ENCODE measurements at places on chromosomes 7 and 10.

DNA sequence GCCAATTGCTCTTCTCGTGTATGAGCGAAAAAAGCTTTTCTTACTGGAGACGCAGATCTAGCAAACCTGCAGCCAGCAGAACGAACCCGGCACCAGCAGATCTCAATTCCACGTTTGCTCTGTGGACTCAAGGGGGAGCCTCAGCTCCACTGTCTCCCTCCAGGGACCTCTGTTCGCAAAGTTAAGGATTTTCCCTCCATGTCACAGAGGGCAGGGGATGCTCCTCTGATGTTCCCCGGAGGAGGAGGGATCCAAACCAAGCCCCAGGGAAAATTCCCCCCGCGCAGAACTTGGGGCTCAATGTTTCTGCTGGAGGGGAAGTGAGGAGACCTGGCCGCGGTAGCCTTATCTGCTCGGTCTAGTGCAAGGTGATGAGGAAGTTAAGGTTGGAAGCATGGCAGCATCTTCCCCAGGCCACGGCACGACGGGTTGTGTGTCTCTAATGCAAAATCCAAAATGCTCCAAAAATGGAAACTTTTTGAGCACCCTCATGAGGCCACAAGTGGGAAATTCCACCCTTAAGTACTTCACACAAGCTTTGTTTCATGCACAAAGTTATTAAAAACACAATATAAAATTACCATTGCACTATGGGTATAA is 9.0 kb downstream of the IQCE start:
- DNase-seq, result no peak

GRCh38 chr10:24851629-24852028 is 100.8 kb downstream of the PRTFDC1 start:
- no peak for DNase-seq

DNA sequence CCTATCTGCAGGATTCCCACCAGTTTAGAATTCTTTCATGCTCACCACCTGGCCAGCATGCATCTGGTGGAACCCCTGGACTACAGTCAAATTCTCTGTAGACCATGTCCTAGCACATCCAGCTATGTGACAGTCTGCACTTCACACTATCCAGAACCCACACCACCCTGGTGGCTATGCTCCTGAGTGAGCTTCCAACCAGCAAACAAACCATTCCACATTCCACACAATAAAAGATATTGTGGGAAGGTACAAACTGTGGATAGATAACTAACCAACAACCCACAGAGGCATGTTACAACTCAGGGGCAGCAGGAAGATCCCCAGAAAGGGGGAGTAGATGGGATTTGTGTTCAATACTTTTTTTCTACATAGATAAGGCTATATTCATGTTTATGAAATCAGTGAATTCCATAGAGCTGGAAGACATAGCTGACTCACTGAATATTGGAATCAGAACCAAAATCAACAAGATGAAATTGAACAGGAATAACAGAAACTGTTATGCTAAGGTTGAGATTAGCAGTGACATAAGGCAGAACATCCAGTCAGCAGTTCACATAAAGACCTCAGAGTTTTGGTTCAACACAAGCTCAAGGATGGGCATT is 72.5 kb downstream of the LRRC17 start:
- DNase-seq, result no peak

DNA sequence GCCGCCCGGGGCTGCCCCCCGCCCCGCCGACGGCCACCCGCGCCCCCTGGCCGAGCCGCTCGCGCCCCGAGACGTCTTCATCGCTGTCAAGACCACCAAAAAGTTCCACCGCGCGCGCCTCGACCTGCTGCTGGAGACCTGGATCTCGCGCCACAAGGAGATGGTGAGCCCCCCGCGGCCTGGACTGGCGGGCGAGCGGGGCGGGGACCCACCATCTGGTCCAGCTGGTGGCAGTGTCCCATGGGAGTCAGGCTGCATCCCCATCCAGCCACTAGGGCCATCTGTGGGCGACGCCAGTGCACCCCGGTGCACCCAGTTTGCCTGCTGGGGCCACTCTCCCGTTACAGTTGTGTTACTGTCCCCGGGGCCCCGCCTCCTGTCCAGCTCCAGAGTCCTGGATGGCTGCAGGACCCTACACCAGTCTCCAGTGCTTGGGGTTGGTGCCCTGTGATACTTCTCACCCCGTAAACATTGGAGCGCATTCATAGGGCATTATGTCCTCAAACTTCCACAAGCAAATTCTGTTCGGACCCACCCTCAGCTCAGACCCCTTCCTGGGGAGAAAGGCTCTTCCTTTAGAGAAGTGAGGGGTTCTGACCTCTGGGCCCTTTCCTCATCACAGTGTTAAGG is 672 bp downstream of the LFNG start:
- DNase-seq, result no peak

DNA sequence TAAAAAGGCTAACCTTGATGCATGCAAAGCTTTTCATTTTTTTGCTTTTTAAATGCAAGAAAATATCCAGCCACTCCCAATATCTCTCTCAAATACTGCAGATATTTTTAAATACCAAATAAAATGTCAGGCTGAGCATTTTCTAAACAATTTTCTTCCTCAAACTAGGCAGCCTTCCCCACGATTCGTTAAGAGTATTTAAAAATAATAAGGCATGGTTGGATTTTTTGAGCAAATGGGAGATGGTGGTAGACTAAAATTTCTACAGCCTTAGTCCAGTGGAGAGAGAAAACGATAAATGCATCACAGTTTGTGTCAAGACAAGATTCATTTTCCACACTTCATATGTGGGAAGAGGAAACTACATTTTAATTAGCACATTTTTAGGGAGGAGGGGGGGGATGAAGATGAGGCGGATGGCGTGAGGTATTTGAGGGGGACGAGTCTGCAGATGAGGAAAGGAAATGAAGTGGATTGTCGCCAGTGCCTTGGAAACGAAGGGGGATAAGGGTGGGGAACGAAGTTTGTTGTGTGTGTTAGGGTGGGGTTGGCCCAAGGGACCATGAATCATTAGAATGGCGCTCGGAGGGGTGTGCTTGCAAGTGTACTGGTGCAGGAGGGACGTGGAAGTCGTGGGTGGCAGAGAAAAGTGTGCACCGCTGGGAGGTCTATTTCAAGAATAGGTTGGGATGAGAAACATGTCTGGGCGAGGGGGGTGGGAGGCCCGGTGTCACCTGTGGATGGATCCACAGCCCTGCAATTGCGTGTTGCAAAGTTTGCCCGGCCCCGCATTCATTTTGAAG is 1.2 kb upstream of the ADD3 start:
- peak; percentile 84 for DNase-seq

- no peak for DNase-seq
These were observed 5.5 kb downstream of the DNAJB9 start for GRCh38 chr7:108575156-108575555.

- DNase-seq, result no peak
These were observed 2.5 kb downstream of the AIMP2 start for GRCh38 chr7:6011541-6011940.

- no peak for DNase-seq
These were observed 160.1 kb downstream of the COL28A1 start for GRCh38 chr7:7375538-7375937.

GRCh38 chr10:20494474-20494873 is 402.6 kb downstream of the NEBL start:
- DNase-seq, result no peak

DNA sequence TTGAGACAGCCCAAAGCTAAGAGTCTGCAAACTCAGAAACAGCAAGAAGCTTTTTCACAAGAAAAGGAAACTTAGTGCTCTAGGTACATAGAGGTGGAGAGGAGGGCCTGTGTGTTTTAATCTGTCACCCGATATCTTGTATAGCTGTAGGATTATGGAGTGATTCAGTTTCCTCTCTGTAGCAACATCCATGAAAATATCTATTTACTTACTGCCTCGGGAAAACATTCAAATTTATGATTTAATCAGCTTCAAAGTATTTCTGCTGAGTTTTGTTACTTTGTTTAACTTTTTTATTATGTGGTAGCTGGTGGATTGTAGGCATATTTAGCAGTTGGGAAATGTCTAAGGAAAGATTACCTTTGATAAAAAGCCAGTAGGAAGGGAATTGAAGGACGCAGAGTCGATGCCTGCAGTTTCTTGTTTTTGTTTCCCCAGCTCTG is 292.0 kb downstream of the CCDC3 start:
- no peak for DNase-seq

- DNase-seq, result no peak
These were observed 3.1 kb upstream of the CAPZA2 start for GRCh38 chr7:116859323-116859722.
